ENCODE measurements at places on chromosomes 3 and 15. TPM values are rescaled to one million over a fixed set of nuclear protein-coding genes. Genes with fewer than 3 reads are reported as not detected.

- DNase-seq, result no peak
Observed at GRCh38 chr3:40660554-40660953, 135.8 kb downstream of the ZNF621 start.

DNA sequence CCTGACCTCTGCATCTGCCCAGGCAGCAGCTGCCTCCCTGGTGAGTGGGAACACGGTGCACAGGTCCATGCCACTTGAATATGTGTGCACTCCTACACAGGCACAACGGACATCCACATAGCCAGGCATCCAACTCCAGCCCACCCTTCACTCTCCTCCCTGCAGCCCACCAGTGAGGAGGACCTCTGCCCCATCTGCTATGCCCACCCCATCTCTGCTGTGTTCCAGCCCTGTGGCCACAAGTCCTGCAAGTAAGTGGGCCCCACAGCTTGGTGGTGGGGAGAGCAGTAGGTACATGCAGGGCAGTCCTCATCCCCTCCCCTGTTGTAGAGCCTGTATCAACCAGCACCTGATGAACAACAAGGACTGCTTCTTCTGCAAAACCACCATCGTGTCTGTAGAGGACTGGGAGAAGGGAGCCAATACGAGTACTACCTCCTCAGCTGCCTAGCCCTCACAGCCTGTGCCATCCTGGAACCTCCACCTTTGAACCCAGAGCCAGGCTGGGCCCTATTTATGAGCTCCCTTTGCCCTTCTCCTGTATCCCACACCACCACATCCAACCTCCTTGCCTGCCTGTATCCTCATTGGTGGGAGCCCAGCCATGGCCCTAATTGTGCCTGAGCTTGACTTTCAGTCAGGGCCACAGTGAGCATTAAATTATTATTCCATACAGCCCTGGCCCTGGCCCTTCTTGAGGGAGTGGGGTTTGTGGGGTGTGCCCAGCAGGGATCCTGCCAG is 1.5 kb upstream of the AMIGO3 start:
- no peak for DNase-seq

DNA sequence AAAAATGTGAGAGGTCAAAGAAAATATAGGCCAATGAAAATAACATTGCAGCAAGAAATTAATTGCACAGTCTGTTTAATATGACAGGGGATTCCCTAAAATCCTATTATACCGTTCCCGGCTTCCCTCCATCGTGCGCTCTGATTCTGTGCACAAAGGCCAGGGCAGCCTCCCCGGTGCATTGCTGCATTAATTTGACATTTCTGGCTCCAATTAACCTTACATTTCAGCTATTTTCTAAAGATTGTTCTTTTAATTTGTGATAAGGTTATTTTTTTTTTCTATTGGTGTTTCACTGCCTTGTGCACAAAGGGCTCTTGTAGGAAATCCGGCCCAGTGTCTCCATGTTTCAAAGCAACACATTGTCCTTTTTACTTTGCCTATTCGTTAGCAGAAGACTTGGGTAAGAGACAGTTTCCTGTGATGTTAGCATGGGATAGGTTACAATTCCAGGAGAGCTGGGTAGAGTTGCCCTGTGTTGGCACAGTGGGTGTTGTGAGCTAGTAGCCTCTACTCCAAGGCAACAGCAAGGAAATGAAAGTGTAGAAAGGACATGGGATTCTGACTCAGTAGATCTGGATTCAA is 257.3 kb upstream of the IGF1R start:
- DNase-seq, result no peak

GRCh38 chr3:119362010-119362409 is 67.8 kb downstream of the ARHGAP31 start:
- DNase-seq, result no peak

- no peak for DNase-seq
Observed at GRCh38 chr3:140765246-140765645, 87.4 kb downstream of the TRIM42 start.

Gene EDEM1
- 17.3 TPM for total RNA-seq

Gene PRR23B
- not detected for total RNA-seq

Gene TRPM1
- total RNA-seq, result not detected

All from RPMI7951 (cell line).